ENCODE measurements at places on chromosomes 5 and 9.

GRCh38 chr5:139342423-139342723, 719 bp downstream of the PAIP2 start:
- no peak for DNase-seq

GRCh38 chr5:66277981-66278380, 133.9 kb downstream of the SREK1 start:
- DNase-seq = no peak

DNA sequence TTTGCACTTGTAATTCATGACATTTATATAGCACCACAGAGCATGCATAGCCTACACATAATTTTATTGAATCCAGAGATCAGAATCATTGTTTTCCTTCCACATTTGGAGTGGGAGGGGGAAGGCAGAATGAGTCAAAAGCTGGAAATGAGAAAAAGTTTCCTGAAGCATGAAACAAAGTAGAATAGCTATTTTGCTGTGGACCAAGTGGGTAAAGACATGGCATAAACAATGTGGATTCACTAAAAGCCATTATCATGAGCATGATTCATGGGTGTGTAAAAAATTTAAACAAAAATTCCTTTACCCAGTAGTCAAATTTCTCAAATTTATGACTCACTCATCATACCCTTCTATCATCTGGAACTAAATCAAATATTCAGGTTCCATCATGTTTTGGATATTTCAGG, 97.9 kb downstream of the YIPF5 start:
- no peak for DNase-seq

DNA sequence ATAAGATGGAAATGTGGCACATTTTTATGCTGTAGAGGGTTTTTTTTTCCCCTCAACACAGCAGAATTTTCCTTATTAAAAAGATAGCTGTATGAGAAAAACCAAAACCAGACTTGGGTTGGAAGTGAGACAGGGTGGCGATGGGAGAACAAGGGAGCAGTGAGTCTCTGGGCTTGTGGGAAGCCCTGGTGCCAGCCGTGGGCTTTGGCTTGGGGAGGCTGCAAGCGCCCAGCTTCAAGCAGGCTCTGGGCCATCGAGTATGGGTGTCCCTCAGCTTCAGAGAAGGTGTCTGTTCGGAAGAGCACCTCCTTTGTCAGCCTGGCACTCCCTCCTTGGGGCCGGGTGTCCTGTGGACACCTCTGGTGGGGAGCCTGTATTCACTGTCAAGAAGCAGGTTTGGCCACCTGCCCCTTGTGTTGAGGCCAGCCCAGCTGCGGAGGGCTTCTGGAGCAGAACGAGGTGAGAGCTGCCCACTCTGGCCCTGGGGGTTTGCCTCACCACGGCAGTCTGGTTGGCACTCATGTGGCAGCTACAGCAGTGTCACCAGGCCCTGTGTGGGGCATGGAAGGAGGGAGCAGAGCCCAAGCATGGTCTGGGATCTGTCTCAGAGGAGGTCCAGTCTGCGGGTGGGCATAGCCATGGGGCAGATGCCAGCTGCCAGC, 37.6 kb upstream of the ANGPTL2 start:
- DNase-seq = no peak

DNA sequence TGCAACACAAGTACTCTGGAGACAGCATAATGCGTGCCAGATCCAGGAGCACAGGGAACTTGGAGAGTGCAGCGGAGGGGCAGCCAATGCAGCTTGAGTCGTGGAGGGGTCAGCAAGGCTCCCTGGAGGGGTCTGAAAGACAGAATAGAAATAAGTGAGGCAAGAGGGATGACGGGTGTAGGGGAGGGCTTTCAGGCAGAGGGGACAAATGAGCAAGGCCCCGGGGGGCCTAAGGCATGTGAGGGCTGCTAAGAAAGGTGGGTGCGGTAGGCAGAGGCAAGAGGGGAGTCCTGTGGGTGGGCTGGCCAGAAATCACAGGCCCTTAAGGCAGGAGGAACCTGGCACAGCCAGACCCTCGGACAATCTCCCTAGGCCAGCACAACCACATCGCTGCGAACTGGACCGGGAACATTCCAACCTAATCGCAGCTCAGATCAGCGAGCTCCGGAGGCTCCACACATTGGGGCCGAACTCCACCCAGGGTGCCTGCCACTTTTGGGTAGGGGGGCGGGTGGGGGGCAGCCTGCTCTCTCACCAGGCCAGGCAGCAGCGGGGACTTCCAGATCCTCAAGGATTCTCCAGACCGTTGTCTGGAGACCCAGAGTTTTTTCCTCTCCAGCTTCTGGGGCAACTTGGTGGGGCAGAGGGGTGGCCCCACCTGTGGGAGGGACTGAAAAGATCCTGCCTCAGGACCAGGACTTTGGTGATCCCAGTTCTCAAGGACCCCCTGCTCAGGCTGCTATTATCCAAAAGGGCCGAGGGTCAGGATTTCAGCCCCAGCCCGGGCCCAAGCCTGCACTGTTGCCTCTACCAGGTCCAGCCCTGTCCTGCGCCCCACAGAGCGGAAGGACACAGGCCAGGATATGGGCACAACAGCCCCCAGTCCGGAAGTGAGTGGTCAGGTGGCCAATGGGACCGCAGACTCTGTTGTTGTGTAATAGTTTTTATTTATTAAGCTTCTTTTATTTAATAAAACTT, 22.7 kb upstream of the CYSTM1 start:
- DNase-seq = no peak

DNA sequence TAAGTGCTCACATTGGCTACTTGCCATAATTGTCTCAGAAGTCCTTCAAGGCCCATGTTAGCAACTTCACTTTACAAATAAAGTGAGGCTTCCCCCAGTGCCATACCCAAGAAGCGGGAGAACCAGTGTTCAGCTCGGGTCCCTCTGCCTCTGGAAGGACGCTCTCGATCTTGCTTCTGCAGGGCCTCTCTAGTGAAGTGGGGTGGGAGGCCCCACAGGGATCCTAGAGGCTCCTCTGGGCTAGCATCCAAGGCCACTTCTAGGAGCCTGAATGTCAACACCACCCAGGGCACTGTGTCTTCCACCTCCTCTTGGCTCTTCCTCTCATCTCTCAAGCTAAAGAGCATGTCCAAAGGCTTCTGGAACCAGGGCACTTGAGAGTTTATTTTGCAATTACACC, 282.5 kb downstream of the GADD45G start:
- DNase-seq = no peak

- no peak for DNase-seq
These were observed 4.1 kb downstream of the LRSAM1 start for GRCh38 chr9:127455324-127455992.

- no peak for DNase-seq
These were observed 150.2 kb downstream of the SGCD start for GRCh38 chr5:156477196-156477595.

DNA sequence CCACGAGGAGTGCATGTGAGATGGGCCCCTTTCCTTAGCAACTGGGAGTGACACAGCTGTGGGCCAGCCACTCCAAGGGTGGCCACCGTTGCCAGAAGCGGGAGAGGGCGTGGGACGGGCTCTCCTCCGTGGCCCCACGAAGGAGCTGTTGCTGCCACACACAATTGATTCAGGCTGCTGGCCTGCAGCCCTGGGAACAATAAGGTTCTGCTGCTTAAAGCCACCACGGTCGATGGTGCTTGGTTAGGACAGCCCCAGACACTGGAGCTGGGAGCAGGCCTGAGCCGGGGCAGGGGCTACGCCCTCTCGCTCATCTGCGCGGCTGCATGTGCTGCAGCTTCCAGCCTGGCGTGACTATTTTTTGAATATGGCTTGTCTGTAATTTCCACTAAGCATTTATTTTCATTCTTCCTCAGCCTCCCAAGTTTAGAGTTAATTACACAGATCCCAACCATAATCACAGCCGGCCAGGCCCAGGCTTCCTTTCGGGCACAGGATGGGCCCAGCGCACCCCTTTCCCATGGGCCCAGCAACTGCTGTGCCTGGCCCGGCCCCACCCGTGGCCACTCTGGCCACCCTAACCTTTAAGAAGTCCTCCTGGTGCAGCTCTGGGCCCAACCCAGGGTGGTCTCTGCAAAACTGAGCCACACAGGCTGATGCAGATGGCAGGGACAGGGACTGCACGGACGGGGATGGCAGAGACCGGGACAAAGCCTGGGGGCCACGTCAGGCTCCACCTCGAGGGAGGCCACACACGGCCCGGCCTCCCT, 49.7 kb downstream of the VAV2 start:
- no peak for DNase-seq

Data from GOT3 (cell line).